Umbilical cord (tissue), 2 donors: ENCODE measurements at places on chromosomes 3 and 15. TPM values are rescaled to one million over a fixed set of nuclear protein-coding genes. Genes with fewer than 3 reads are reported as not detected.

Gene ATP2B2
- total RNA-seq: 1.4 TPM

Gene EEF1AKMT4
- total RNA-seq: not detected

Gene ADAMTS9
- 105 TPM for total RNA-seq

Gene NANOGP8
- total RNA-seq: not detected

Gene CNTN6
- 53.9 TPM for total RNA-seq

Gene DUOXA1
- total RNA-seq: 3.1 TPM

Gene ZDHHC23
- total RNA-seq: 3.1 TPM

Gene LPP
- 717 TPM for total RNA-seq

Gene HCN4
- 0.72 TPM for total RNA-seq

Gene KCNH8
- 1.2 TPM for total RNA-seq
